ENCODE measurements at places on chromosomes 16 and 17. TPM values are rescaled to one million over a fixed set of nuclear protein-coding genes. Genes with fewer than 3 reads are reported as not detected.

Gene EPN3
- polyA plus RNA-seq: 9.8 TPM

GRCh38 chr17:72430611-72431432 lies 310.0 kb downstream of the SOX9 start:
- DNase-seq: no peak

GRCh38 chr16:4123616-4124300 lies 7.5 kb upstream of the ADCY9 start:
- no peak for DNase-seq

GRCh38 chr17:28963055-28963611 lies 11.8 kb upstream of the PHF12 start:
- no peak for DNase-seq

DNA sequence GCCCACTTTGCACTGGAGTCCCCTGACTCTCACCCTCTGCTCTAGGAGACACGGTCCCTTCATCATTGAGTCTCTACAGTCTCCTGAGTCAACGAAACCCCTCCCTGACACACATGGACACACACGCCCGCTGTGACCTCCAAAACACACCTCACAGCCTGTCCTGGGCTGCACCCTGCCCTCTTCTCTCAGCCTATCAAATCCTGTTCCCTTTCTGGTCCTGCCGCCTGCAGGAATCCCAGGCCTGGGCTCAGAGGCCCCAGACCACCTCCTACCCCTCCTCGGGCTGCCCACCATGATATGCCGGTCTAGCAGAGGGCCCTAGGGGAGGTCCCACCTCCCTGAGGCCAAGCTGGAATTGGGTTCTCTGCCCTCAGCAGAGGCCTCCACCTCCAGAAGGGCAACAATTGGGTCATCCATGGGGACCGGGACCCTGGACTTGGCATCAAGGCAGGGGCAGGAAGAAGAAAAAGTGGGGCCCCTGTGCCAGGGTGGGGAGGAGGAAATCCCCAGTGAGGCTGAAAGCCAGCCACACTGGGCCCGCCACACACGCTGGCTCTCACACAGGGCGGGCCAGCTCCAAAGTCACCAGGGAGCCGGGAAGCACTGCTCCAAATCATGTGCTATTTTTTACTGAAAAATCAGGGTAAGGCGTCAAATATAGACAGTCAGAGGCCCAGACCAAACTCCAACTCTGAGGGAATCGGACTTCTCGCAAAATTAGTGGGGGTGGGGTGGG lies 3.4 kb downstream of the PPP1R9B start:
- no peak for DNase-seq

GRCh38 chr16:66429290-66429962 lies 2.3 kb downstream of the BEAN1 start:
- DNase-seq: no peak

DNA sequence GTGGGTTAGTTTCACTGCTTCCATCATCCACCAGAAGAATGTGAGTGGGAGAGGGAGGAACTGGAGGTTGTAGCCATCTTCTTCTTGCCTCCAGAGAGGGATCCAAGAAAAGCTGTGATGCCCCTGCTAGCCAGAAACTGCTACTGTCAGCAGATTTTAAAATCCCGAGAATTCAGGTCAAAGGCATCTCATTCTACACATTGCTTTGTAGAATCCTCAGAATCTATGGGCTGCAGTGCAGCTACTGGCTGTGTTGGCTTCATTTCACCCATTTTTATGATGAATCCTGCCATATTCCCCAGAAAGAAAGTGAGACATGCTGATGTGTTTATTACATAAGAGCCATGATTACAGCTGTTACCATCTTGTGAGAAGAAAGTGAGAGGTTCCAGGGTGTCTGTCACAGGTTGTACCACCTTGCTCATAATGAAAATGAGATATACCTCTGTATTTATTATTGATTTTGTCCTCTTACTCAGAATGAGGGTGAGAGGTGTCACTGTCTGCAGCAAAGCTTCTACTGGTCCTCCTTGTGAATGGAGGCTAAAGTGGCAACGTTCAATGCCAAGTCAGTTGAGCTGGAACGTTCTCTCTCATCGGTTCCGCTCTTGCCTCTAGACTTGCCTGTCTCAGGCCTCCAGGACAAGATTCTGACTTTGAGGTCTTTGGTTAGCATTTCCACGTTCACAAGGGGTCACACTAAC lies 50.1 kb upstream of the MYH10 start:
- no peak for DNase-seq

DNA sequence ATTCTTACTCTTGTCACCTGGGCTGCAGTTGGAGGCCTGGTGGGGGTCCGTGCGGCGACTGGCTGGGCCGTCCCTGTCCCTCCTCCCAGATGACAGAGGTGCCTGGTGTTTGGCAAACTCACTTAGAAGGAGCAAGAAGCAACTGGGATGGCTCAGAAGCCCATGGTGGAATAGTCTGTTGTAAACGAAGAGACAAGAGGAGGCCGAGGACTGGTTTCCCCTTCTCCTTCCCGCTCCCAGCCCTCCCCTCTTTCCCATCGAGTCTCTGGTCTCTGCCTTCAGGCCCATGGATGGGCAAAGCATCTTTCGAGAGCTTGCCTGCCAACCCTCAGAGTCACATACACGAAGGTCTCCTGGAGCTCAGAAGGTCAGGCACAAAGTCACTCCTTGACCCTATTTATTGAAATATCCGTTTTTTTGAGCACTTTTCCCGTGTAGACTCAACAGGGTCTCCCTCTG lies 364.4 kb downstream of the SEC14L1 start:
- DNase-seq: no peak

GRCh38 chr17:56144223-56144622 lies 9.1 kb upstream of the ANKFN1 start:
- no peak for DNase-seq

DNA sequence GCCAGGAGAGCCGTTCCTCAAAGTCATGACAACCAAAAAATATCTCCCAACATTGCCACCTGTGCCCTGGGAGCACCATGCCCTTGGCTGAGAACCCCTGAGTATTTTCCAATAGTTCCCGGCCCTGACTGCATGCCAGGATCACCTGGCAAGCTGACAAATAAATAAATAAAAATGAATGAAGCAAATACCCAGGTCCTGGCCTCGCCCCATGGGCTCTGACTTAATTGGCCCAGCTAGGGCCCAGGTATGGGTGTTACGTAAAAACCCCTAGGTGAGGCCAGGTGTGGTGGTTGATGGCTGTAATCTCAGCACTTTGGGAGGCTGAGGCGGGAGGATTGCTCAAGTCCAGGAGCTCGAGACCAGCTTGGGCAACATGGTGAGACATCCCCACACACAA lies 2.7 kb upstream of the C16orf74 start:
- DNase-seq: no peak

GRCh38 chr16:88369447-88370008 lies 13.2 kb upstream of the ZNF469 start:
- no peak for DNase-seq

GRCh38 chr16:12965274-12965804 lies 63.9 kb downstream of the SHISA9 start:
- no peak for DNase-seq

DNA sequence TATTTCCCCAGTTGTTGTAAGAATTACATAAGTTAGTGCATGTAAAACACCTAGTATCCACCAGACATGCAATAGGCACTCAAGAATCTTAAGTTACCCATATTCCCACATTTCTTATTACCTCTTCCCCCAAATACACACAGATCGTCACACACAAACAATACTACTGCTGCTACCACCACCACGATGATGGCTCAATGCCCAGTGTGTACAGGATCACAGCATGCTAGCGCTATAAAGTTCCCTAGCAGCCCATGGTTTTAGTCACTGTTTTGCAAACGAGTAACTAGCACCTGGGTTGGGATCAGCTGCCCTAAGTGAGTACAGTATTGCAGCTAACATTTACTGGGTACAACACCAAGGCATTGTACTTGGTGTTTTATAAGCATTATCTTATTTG lies 411.7 kb downstream of the UTP18 start:
- no peak for DNase-seq

DNA sequence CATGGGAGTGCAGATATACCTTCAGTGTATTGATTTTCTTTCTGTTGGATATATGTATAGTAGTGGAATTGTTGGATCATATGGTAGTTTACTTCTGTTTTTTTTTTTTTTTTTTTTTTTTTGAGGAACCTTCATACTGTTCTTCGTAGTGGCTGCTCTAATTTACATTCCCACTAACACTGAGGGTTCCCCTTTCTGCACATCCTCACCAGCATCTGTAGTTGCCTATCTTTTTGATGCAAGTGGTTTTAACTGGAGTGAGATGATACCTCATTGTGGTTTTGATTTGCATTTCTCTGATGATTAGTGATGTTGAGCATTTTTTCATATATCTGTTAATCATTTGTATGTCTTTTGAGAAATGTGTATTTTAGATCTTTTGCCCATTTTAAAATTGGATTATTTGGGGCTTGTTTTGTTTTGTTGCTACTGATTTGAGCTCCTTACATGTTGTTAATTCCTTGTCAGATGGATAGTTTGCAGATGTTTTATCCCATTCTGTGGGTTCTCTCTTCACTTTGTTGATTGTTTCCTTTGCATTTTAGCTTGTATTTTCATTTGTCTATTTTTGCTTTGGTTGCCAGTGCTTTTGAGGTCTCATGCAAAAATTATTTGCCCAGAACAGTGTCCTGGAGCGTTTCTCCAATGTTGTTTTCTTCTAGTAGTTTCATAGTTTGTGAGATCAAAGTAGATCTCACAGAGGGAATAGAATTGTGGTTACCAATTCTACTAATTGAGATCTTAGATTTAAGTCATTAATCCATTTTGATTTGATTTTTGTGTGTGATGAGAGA lies 25.0 kb upstream of the BCAS3 start:
- DNase-seq: no peak

- DNase-seq: no peak
Observed at GRCh38 chr16:29999605-30000004, 3.6 kb downstream of the INO80E start.

Data from right renal cortex interstitium (tissue), 3 donors.